ENCODE measurements at places on chromosomes 13 and 19.

GRCh38 chr19:17803264-17803896 is 8.4 kb downstream of the B3GNT3 start:
- no peak for DNase-seq

- no peak for DNase-seq
Measured at GRCh38 chr19:35986664-35987570, 8.1 kb upstream of the SDHAF1 start.

GRCh38 chr13:101144808-101145419 is 271.4 kb downstream of the NALCN start:
- DNase-seq: peak; percentile 33

- DNase-seq: peak; percentile 74
Measured at GRCh38 chr19:17079710-17080439, 4.3 kb downstream of the MYO9B start.

DNA sequence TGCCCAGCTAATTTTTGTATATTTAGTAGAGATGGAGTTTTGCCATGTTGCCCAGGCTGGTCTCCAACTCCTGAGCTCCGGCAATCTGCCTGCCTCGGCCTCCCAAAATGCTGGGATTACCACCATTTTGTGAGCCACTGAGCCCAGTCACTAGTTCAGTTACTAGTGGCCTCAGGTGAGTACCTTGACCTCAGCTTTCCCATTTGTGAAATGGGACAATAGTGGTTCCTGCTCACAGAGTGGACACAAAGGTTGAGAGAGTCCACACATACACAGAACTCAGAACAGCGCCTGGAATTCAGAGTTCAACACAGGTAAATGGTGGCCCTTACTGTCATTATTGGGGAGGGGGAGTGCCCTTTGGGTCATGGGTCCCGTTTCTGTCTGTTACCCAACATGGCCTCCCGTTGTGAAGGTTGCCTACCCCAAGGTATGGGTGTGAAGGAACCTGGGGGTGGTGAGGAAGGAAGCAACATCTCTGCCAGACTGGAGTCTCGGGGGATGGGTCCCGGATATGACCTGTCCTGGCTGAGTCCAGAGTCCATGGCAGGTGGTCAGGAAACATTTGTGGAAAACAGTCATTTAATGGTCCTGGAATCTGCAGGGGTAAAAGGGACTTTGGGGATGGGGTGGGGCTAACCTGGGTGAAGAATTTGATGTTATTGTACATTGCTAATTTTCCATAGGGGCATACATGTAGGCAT is 11.7 kb upstream of the IRGC start:
- DNase-seq: no peak

GRCh38 chr13:114105521-114106225 is 26.8 kb downstream of the RASA3 start:
- no peak for DNase-seq

All from femur (tissue), 1 donor.